Activated CD4-positive, alpha-beta T cell treated with anti-CD3 and anti-CD28 coated beads for 4 hours (primary cell): ENCODE measurements at places on chromosomes 1 and 21.

- no peak for DNase-seq
Measured at GRCh38 chr1:155113450-155113980, 14.2 kb upstream of the EFNA1 start.

DNA sequence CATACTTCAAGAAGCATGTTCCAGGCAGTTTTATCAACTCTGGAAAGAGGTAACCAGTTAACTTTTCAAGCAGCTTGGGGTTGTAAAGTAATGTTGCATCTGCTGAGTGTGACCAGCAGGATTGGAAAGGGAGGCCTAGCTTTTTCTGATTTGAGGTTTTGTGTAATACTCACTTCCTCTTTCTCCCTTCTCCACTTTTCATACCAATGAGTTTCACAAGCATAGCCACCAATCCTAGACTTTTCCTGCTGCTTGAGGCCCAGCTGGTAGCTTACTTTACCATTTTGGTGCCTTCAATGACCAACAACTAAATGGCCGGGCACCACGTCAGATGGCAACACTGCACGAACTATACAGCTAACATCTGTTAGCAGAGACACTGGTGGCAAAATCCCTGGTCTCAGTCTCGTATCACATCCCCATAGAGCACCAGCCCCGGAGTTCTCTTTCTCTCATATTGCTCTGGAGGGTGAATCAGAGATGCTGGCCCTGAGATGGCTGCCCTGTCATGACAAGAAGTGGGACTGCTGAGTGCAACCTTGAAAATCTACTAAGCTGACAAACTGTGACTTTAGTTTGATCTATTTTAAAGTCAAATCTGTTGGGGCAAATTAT is 14.8 kb upstream of the GPR88 start:
- no peak for DNase-seq

- no peak for DNase-seq
Measured at GRCh38 chr21:14677013-14677412, 130.9 kb upstream of the SAMSN1 start.

DNA sequence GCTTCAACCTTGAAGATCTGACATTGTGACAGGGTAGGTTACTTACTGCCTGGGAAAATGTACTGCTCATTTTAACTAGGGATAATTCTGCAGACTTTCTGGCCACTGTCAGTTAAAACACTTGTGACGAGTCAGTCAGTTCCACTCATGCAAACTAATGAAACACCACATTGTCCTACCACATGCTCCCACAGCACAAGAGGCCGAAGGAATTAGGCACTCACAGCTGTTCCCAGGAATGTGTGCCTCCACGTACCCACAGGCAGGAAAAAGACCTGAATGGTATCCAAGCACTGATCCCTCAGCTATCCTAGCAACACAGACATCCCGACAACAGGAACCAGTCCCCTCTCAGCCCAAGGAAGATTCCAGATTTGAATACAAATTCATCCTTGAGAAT is 12.3 kb downstream of the BCAR3 start:
- no peak for DNase-seq

DNA sequence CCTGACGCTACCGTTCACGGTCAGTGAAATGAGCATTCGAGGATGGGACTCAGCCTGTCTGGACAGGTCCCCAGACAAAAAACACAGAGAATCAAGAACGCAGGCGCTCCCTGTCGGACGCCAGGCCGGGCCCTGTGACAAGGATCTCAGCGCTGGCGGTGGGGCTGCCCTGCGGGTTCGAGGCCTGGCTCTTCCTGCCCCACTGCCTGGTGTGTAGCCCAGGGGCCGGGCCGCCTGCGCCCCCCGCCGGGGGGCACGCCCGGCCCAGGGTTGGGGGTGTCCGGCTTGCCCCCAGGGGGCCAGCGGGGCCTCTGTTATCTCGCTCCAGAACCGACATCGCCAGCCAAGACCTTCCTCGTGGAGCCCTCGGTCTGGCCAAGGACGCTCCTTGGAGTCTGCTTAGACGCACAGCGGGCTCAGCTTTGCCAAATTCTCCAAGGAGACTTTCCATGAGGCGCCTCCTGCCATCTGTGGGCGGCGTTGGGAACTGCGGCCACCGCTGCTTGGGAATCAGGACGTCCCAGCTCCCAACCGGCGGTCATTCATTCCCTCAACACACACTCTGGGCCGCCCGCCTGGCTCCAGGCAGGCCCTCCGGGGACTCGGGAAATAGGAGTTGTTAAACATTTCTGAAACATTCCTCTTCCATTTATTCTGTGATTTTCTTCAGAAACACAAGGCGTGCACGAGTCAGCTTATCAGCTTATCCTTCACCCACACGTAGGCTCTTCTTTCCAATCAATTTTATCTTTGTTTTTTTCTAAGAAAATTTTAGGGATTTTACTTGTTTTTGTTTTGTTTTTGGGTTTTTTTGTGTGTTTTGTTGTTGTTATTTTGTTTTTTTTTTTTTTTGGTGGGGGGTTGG is 11.3 kb upstream of the RIPK4 start:
- no peak for DNase-seq

DNA sequence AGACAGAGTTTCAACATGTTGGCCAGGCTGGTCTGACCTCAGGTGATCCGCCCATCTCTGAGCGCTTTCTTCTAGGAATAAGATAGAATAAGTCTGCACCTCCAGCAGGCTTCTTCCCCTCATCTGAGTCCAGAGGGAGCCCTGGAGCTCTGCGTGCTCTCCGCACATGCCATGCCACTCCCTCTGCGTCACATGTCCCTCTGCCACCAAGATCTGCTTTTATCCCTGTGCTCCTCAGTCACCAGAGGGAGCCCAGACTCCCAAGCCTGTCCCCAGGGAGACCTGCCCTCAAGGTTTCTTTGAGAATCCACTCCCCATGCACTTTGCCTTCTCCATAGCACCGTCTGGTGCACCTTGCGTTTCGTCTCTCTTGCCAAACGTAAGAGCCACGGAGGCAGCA is 213.0 kb downstream of the CAMTA1 start:
- no peak for DNase-seq

- no peak for DNase-seq
Measured at GRCh38 chr21:31514598-31514997, 144.9 kb upstream of the SOD1 start.

- no peak for DNase-seq
Measured at GRCh38 chr1:201025571-201026002, 2.1 kb upstream of the KIF21B start.

DNA sequence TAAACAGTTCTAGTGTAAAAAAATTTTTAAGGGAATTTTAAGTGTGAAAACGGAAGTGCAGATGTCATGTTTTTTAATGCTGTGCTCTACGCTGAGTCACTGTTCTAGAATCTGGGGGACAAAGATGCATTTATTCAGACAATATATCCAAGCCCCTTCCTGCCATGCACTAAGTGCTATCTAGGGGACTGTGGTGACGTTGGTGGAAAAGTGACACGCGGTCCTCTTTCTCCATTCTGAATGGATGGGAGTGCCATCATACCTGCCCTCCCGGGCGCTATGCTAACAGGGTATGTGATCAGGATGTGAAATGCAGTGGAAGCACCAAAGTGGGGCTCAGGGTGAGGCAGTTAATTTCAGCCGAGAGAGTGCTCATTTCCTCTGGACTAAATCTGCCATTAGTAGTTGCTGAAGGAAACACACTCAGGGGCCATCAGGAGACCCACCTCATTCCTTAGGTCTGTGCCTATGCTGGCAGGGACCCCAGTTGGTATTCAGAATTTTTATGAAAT is 6.6 kb downstream of the C1orf226 start:
- DNase-seq, result no peak

DNA sequence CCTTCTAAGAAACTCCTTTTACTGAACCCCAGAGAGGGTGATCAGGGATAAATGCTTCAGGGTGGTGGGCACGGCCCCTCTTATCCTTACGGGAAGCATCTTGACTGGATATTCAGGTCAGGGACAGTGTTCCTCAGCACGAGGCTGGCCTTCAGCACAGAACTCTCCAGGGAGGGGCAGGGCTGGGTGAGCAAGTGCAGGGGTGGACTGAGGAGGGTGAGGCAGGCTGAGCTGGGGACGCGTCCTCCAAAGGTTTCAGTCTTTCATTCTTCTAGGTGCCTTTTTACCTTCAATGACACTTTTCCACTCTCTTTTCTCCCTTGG is 52.3 kb downstream of the RASSF5 start:
- DNase-seq, result no peak

- no peak for DNase-seq
Measured at GRCh38 chr1:174788981-174789380, 210.8 kb upstream of the CACYBP start.

DNA sequence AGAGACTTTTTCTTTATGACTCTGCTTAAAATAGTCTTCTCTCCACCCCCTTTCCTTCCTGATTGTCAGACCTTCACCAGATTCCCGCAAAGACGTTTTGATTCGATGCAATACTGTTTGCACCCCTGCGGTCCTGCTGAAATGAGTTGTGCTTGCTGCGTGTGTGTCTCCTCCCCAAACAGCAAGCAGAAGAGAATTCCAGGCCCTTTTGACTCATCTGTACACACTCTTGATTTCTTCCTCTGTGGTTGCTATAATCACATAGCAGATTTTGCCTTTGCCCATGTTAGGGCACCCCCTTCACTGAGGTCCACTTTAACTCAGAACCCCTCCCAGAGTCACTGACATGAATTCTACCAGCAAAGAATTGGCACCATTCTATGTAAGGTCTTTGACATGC is 136.5 kb downstream of the ZZZ3 start:
- DNase-seq, result no peak

GRCh38 chr21:25963181-25963580 is 207.4 kb downstream of the APP start:
- DNase-seq, result no peak

GRCh38 chr1:161989108-161989507 is 34.6 kb downstream of the OLFML2B start:
- no peak for DNase-seq

DNA sequence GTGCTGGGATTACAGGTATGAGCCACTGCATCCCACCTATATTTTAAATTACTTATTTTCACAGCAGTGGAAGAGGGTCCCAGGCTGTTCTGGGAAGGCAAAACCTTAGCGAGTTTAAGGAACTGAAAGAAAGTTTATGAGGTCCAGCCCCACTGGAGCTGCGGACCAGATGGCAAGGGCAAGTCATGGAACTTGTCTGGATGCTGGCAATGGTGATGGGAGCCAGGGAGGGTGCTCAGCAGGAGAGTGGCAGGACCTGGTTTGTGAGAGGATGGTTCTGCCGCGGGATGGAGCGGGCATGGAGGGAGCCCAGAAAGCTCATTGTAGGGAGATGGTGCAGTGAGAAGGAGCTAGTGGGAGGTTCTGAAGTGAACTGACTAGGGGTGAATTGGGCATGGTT is 50.6 kb upstream of the SLC45A1 start:
- DNase-seq, result no peak

DNA sequence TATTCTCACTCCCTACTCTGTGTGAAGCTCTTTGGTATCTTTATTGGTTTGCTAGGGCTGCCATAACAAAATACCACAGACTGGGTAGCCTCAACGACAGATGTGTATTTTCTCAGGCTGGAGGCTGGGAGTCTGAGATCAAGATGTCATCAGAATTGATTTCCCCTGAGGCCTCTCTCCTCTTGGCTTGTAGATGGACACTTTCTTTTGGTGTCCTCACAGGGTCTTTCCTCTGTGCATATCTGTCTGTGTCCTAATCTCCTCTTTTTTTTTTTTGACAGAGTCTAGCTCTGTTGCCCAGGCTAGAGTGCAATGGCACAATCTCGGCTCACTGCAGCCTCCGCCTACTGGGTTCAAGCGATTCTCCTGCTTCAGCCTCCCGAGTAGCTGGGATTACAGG is 71.4 kb upstream of the KCNJ6 start:
- DNase-seq, result no peak

- no peak for DNase-seq
Measured at GRCh38 chr1:223727541-223727940, 15.2 kb downstream of the CAPN2 start.
